CD8-positive, alpha-beta memory T cell (primary cell): ENCODE measurements at places on chromosomes 3 and 15. TPM values are rescaled to one million over a fixed set of nuclear protein-coding genes. Genes with fewer than 3 reads are reported as not detected.

DNA sequence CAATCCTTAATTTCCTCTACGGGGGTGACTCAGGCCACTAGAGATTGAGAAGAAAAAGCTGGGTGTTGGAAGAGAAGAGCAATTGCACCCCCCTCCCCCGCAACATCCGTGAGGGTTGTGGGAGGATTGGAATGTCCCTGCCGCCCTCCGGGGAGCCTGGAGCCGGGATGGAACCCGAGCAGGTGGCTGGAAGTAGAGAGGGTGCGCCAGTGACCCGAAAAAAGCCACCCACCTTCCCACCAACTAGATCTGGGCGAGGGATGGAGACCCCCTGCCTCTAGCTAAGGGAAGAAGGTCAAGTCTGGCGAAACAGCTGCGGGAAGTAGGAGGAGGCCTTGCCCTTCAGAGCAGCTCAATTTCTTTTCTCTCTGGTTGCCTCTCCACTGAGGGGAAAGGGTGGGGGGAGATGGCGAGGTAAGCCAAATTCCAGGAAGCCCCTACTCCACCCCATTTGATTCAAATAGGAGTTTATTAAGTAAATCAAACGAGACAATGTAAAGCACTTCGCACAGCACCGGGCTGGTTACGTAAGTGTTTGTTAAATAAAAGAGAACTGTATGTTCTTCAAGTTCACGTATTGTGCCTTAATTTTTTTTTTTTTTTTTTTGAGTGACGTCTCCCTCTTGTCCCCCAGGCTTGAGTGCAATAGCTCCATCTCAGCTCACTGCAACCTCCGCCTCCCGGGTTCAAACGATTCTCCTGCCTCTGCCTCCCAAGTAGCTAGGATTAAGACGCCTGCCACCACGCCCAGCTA, 1.1 kb upstream of the WWTR1 start:
- no peak overlapping the region for H3K27ac ChIP-seq
- no peak for DNase-seq
- H3K4me3 ChIP-seq: peak overlapping the region; percentile 49
- no peaks in the 10 kb centered on the region for H3K36me3 ChIP-seq

- H3K27me3 ChIP-seq: peaks cover 13% of the 10 kb centered on the region
- H3K4me1 ChIP-seq: no peaks in the 10 kb centered on the region
- DNase-seq: no peak
Observed at GRCh38 chr15:52765785-52766184, 24.4 kb downstream of the ONECUT1 start.

DNA sequence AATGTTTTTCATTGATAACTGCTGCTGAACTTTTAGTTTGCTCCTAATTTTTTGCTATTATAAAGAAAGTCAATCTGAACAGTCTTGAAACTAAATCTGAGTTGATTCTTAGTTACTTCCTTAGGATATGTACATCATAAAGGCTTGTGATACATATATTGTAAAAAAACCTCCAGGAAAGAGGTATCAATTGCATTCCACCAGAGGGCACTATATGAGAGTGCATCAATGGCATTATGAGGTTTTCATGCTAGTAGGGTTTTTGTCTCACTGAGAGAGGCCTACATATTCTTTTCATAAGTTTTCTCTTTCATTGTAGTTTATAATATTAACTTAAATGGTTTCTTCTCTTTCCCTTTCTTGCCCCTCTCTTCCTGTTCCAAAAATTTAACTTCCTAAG, 46.9 kb downstream of the PIK3R4 start:
- H3K27me3 ChIP-seq: no peaks in the 10 kb centered on the region
- H3K36me3 ChIP-seq: peaks cover 13% of the 10 kb centered on the region
- H3K4me3 ChIP-seq: no peak overlapping the region
- DNase-seq: no peak
- H3K27ac ChIP-seq: no peak overlapping the region

- no peak overlapping the region for H3K27ac ChIP-seq
- no peak for DNase-seq
- H3K4me3 ChIP-seq: no peak overlapping the region
- H3K36me3 ChIP-seq: no peaks in the 10 kb centered on the region
- H3K27me3 ChIP-seq: no peaks in the 10 kb centered on the region
Observed at GRCh38 chr3:7144697-7145308, 283.9 kb downstream of the GRM7 start.

DNA sequence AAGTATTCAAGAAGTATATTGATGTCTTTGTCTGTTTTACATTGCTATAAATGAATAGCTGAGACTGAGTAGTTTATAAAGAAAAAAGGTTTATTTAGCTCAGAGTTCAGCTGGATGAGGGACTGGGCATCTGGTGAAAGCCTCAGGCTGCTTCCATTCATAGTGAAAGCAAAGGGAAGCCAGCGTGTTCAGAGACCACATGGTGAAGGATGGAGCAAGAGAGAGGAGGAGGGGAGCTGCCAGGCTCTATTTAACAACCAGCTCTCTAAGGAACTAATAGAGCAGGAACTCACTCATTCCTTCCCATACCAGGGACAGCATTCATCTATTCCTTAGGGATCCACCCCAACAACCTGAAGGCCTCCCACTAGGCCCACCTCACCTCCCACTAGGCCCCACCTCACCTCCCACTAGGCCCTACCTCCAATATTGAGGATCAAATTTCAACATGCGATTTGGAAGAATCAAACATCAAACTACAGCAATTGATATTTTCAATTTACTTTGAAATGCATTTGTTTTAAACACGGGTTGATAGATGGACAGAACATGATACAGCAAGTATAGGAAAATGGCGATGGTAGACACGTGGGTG, 167.5 kb upstream of the HES1 start:
- H3K27me3 ChIP-seq: no peaks in the 10 kb centered on the region
- H3K36me3 ChIP-seq: no peaks in the 10 kb centered on the region
- H3K4me1 ChIP-seq: peaks cover 10% of the 10 kb centered on the region
- no peak overlapping the region for H3K4me3 ChIP-seq

DNA sequence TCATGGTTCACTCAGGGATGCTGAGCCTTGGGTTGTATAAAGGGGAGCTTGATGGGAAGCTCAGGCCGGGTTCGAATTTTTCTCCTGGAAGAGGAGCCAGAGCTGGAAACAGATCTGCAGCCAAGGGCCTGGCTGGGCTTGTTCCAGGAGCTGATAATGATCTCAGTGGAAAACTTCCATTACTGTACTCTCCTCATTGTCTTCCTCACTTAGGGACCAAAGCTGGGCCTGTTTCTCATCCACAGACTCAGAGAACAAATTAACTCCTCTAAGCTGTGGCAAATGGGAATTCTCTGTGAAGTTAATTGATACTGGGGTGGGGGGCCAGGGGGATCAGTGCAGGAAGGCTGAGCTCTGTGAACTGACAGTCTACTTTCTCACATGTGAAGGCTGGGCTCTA, 92.0 kb downstream of the PRICKLE2 start:
- no peaks in the 10 kb centered on the region for H3K36me3 ChIP-seq
- peaks cover 4% of the 10 kb centered on the region for H3K27me3 ChIP-seq
- H3K4me1 ChIP-seq: no peaks in the 10 kb centered on the region
- H3K4me3 ChIP-seq: no peak overlapping the region
- no peak for DNase-seq

- H3K27ac ChIP-seq: no peak overlapping the region
- H3K4me1 ChIP-seq: peaks cover 9% of the 10 kb centered on the region
- no peaks in the 10 kb centered on the region for H3K27me3 ChIP-seq
- no peaks in the 10 kb centered on the region for H3K36me3 ChIP-seq
- H3K4me3 ChIP-seq: no peak overlapping the region
Observed at GRCh38 chr3:43153216-43154083, 47.6 kb upstream of the POMGNT2 start.

GRCh38 chr3:136856665-136857064, 5.3 kb upstream of the NCK1 start:
- H3K27ac ChIP-seq: no peak overlapping the region
- peaks cover 13% of the 10 kb centered on the region for H3K4me1 ChIP-seq
- no peak for DNase-seq

DNA sequence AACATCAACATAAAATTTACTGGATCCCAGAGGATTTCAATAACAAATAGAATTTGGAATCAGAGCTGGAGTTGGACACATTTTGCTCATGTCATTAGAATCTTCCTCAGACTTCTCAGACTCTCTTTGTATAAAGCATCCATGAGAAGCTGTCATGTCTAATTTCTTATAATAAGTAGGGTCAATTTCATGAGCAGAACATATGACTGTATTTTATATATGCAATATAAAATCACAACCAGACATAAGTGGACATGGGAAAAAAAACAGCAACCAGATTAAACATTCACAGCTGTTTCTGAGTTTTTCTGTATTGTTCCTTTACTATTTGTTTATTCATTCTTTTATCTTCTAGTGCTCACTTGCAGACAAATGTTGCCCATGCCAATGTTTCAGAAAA, 325.5 kb downstream of the RBMS3 start:
- DNase-seq: no peak
- no peaks in the 10 kb centered on the region for H3K36me3 ChIP-seq
- no peaks in the 10 kb centered on the region for H3K4me1 ChIP-seq

DNA sequence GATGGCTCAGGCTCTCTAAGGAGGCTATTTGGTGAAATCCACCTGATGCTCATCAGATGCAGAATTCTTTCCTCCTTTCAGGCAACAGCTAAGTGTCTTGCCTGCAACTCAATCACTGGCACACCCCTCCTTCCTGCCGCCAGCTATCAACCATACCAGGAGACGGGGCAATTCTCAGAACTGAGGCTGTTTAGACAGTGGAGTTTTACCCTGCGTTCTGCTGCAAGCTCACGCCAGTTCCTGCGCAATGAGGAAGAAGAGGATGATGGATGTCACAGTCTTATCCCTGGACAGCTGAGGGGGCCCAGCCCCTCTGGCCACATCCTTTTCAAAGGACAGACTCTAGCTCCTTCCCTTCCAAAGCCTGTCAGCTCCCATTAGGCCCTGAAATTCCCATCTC, 7.0 kb upstream of the MANF start:
- no peak for DNase-seq
- H3K4me1 ChIP-seq: peaks cover 6% of the 10 kb centered on the region
- no peaks in the 10 kb centered on the region for H3K36me3 ChIP-seq
- no peak overlapping the region for H3K4me3 ChIP-seq
- H3K27ac ChIP-seq: no peak overlapping the region

- H3K4me1 ChIP-seq: no peaks in the 10 kb centered on the region
- no peaks in the 10 kb centered on the region for H3K36me3 ChIP-seq
- no peak for DNase-seq
- no peaks in the 10 kb centered on the region for H3K27me3 ChIP-seq
- H3K4me3 ChIP-seq: no peak overlapping the region
Observed at GRCh38 chr3:115398506-115398905, 224.8 kb upstream of the GAP43 start.

GRCh38 chr15:69164807-69165636, 4.6 kb downstream of the GLCE start:
- peaks cover 5% of the 10 kb centered on the region for H3K4me1 ChIP-seq
- H3K4me3 ChIP-seq: no peak overlapping the region
- no peaks in the 10 kb centered on the region for H3K36me3 ChIP-seq
- H3K27ac ChIP-seq: no peak overlapping the region
- DNase-seq: no peak

DNA sequence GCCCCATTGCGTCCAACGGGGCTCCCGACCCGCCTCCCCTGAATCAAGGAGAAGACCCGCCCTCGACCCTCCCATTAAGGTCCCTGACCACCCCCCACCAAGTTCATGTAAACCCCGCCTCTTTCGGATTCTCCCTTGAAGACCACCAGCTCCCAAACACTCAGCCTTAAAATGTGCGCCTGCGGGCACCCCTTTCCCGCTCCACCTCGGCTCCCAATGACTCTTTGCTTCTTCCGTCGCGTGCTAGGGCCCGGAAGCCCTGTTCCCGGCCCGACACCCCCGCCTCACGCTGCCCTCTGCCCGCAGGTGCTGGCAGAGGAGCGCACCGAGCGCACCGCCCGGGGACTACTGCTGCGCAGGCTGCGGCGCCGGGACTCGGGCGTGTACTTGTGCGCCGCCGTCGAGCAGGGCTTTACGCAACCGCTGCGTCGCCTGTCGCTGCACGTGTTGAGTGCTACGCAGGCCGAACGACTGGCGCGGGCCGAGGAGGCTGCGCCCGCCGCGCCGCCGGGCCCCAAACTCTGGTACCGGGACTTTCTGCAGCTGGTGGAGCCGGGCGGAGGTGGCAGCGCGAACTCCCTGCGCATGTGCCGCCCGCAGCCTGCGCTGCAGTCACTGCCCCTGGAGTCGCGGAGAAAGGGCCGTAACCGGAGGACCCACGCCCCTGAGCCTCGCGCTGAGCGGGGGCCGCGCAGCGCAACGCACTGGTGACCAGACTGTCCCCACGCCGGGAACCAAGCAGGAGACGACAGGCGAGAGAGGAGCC, 2.7 kb upstream of the LSMEM2 start:
- no peak overlapping the region for H3K27ac ChIP-seq
- H3K27me3 ChIP-seq: peaks cover 28% of the 10 kb centered on the region
- H3K4me3 ChIP-seq: no peak overlapping the region
- no peak for DNase-seq
- H3K36me3 ChIP-seq: no peaks in the 10 kb centered on the region

- H3K27ac ChIP-seq: no peak overlapping the region
- DNase-seq: no peak
- H3K36me3 ChIP-seq: no peaks in the 10 kb centered on the region
- H3K27me3 ChIP-seq: no peaks in the 10 kb centered on the region
Observed at GRCh38 chr3:194194757-194195085, 58.8 kb downstream of the HES1 start.

GRCh38 chr3:15513810-15514662, 7.5 kb downstream of the COLQ start:
- no peak overlapping the region for H3K4me3 ChIP-seq
- H3K36me3 ChIP-seq: no peaks in the 10 kb centered on the region
- no peaks in the 10 kb centered on the region for H3K4me1 ChIP-seq
- DNase-seq: no peak
- H3K27ac ChIP-seq: no peak overlapping the region

DNA sequence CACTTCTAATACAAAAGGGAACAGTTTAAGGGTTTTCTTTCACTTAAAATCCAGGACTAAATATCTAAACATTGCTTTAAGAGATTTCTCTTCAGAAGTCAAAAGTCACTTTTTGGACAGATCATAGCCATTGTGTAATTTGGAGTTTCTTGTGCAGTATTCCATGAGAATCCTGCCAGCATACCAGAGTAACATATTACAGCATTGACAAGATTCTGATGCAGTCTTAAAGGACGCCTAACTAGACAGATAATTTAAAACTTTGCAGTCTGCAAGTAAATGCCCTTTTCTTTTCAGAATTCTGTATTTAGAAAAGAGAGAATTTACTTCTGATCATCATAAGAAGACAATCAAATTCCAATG, 17.5 kb upstream of the IGSF10 start:
- no peak for DNase-seq
- H3K4me3 ChIP-seq: no peak overlapping the region
- no peak overlapping the region for H3K27ac ChIP-seq
- H3K36me3 ChIP-seq: no peaks in the 10 kb centered on the region

GRCh38 chr3:16011376-16011775, 163.1 kb upstream of the GALNT15 start:
- no peak for DNase-seq
- H3K4me3 ChIP-seq: no peak overlapping the region
- no peaks in the 10 kb centered on the region for H3K36me3 ChIP-seq
- H3K27me3 ChIP-seq: no peaks in the 10 kb centered on the region
- no peaks in the 10 kb centered on the region for H3K4me1 ChIP-seq
- H3K27ac ChIP-seq: no peak overlapping the region

The KBTBD8 gene
- 3.6 TPM for polyA plus RNA-seq

The ADAMTSL3 gene
- not detected for polyA plus RNA-seq

The CCDC13 gene
- 0.33 TPM for polyA plus RNA-seq

The PEX11A gene
- polyA plus RNA-seq: 2.8 TPM

The MCF2L2 gene
- 0.78 TPM for polyA plus RNA-seq

The ZNF502 gene
- polyA plus RNA-seq: 4.1 TPM
